ENCODE measurements at places on chromosomes 6 and 20.
A peak's percentile ranks its signal among the peaks of the same experiment; 100 is the strongest.

GRCh38 chr20:51491393-51491792, 51.1 kb downstream of the NFATC2 start:
- no peak for DNase-seq

DNA sequence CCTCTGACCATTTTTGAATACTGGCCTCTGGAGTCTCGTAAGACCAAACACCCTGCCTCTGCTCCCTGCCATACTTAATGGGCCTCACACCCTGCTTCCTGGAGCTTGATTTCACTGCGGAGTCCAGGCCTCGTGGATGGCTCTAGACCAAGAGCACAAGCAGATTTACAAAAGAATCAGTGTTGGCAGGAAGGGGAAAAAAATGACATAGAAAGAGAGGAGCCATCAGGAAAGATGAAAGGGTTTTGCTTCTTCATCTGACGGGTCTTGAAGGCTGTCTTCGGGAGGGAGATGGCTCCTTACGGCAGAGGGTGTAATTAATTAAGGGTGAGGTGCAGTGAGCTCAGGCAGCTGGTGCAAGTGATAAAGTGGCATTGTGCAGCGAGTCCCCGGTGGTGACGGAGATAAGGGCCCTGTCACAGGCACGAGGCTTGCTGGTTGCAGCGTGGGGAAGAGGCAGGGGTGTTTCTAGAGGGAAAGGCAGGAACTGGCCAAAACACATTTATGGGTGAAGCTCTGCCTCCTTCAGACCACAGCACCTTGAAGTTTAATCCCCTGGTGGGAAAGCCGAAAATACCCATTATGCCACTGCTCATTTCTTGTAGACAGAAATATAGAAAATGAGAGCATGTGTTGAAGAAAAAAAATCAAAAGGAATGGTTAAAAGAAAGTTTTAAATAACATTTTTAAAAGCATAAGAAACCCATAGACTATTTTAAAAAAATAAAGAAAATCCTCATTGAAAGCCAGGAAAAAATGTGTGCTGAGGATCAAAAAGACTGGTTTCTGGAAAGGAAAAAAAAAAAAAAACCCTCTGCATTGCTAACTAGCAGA, 128.6 kb upstream of the LRFN2 start:
- DNase-seq = no peak

DNA sequence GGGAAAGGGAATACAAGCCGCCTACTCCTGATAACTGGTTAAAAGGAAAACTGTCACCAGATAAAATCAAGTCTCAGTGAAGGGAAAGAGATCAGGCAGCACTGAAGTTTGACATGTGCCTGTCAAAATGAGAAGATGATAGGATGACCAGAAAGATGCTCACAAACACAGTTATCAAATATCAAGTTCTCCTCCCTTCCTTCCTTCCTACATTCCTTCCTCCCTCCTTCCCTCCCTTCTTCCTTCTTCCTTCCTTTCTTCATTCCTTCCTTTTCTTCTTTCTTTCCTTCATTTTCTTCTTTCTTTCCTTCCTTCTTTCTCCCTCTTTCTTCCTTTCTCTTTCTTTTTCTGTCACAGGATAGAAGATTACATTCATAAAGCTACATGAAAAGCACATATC, 55.2 kb downstream of the MYB start:
- no peak for DNase-seq

DNA sequence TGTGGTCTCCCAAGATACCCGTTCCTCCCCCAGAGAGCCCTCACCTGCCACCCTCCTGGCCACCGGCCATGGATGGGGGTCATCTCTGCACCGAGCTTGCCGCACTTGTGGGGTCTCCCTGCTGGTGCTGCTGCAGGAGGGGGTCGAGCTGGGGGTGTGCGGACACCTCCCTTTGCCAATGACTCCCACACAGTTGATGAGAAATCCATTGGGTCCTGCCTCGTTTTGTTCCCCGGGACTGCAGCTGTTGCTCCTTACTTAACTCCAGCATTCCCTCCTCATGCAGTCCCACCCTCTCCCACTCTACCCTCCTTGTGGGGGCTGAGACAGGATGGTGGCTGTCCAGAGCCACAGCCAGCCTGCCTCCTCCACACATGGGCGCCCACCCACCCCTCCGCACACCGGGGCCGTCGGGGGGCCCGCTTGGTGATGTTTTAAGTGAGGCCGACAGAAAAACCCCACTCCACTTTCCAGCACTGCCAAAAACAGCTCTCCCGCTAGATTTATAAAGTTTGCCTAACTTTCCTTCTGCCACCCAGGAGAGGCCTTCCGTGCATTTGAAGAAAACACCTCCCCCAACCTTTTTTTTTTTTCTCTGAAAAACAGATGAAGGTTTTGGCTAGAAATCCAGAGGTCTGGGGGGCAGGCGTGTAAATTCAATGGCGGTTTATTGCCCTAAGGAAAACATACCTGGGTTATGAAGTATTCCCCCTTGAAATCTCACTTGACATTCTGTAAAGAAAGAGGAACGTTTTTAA, 53.5 kb upstream of the APCDD1L start:
- DNase-seq = no peak

- DNase-seq = peak; percentile 49
Observed at GRCh38 chr6:131858765-131859415, 51.1 kb downstream of the ENPP1 start.

DNA sequence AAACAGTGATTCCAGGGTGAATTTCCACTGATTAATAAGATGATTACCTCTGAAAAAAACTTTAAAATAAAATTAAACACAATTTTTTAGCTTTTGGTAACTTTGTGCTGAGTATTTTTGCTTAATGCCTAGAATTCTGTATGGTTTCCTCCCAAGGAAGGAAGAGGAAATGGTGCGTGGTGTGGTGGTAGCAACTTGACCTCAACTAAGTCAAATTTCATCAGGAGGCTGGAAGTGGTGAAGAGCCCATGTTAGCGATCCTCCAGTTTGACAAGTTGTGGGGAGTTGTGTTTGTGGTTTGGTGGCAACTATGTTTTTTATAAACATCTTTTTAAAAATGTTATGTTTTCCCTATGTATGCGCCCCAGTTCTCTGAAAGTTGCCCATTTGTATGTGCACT, 5.0 kb upstream of the RTF2 start:
- no peak for DNase-seq

- no peak for DNase-seq
Observed at GRCh38 chr20:62310757-62311121, 7.9 kb downstream of the ADRM1 start.

DNA sequence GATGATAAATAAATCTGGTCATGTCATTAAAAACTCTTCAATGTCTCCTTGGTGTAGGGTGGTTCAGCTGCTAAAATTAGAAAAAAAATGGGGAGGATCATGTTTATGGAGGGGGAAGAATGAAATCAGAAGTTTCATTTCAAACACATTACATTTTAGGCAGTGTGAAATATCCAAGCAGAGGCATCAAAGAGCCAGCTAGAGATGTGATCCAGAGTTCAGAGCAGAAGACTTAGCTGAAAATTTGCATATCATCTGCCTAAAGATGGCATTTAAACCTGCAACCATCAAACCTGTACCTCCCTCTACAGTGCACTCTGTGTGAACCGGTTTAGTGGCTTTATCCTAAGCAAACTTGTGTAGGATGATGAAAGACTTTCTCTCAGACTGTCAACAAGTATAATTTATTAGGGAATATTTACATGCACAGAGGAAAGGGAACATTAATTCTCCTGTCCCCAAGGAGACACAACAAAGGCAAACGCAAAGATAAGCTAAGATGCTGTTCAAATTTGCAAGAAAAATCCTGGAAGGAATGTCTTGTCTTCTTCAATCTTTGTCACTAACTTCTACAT, 84.8 kb upstream of the PLEKHG1 start:
- no peak for DNase-seq

DNA sequence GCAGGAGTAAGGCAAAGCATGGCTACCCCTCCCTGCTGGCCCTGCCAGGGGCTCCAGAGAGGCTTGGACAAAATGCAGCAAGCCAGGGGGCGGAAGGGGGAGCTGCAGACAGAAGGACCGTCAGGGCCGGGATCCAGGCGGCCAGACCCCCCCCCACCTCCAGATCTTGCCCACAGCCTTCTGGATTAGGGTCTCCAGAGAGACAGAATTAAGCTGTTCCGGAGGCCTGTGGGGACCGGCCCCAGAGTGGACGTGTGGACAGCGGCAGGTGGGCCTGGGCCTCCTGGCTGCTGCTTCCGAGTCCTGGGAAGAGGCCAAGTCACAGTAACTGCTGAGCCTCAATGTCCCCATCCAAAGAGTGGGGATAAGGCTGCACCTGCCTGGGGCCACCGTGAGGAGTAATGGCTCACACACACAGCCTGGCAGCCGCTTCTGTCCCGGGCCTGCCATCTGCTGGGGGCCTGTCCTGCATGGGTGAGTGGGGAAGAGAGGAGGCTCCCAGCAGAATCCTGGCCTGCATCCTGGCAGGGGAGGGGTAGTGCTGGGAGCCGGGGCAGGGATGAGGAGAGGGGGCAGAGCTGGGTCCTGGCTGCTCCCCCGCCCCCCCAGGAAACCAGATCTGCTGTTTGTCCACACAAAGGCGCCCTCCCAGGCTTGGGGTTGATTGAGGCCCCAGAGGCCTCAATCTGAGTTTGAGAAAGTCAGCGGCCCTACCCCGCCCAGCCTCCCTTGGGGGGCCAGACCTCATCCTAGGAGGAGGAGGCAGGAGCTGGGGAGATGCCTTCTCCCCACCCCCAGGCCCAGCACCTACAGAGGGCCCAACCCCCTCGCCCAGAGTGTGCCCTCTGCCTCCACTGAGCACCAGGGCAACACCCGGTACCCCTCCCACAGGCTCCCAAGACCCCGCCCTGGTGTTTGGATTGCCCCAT, 3.9 kb downstream of the LAMA5 start:
- no peak for DNase-seq

- no peak for DNase-seq
Observed at GRCh38 chr6:18920701-18921100, 533.6 kb downstream of the RNF144B start.

DNA sequence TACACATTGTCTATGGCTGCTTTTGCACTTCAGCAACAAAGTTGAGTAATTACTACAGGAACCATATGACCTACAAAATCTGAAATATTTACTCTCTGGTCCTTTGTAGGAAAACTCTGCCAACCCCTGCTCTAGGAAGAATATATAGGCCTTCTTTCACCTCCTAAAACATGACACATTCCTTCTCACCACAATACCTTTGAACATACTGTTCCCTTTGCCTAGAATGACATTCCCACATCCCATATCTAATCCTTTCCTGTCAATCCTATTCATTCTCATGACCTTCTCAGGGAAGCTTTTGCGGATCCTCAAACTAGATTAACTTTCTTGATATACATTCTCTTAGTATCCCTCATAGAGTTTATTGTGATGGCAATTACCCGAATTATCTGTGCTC, 18.0 kb upstream of the NCOA6 start:
- DNase-seq = no peak

DNA sequence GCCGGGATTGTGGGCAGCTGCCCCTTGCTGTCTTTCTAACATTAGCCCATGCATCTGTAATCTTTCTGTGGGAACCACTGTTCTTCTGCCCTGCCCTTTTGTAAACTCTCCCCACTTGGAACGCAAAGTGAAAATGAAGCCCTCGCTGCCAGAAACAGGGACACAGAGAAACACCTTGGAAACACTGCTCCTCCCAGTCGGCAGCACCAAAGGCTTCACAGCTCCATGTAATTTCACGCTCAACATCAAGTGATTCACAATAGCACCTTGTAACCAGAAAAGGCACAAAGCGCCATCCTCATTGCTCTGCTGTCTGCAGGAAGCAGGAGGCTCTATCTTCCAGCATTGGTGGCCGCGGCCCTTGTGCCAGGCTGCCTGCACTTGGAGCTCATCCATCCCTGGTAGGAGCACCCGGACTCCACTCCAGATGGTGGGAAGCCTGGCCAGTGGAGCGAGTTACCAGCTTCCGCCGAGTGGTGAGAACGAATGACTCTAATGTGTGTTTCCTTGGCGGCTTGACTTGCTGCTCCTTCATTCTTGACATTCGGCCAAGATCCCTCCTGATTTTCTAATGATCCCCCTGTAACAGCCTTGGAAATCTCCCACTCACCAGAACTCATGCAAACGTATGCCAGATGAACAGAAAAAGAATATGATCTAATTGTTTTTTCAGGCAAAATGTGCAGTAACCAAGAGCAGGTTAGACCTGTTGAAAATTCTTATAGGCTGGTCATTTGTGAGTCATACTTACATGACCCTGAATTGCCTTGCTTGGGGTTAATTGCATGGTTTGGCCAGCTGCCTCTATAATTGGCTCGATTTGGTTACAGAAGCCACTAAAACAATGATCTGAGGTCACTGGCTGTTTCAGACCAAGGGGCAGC, 169.1 kb upstream of the CDYL start:
- peak; percentile 39 for DNase-seq

DNA sequence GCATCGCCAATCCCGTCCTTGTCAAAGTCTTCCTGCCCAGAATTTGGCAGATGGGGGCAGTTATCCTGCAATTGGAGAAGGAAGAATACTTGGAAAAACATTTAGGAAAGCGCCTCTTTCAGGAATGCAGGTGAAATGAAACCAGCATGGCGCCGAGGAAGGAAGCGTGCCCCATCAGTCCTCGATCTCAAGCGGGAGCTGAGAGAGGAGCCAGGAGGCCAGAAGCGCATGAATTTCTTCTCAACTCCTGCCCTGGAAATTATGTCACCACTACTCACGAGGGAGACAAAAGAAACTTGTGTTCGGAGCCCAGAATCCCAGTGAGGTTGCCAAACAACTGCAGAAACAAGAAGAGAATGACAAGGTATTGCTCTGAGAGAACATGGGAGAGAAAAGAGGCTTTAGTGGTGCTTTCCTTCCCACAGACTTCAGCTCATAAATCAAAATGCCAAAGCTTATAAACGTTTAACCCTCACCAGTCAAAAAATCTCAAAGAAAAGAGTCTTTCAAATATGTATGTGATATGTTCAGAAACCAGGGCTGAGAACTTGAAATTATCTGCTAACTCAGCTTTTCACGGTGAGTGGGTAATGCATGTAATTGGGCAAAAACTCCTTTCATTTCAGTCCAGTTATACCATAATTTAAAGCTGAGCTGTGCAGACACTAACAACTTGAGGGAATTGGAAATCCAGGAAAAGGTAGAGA, 23.9 kb downstream of the THBS2 start:
- no peak for DNase-seq

DNA sequence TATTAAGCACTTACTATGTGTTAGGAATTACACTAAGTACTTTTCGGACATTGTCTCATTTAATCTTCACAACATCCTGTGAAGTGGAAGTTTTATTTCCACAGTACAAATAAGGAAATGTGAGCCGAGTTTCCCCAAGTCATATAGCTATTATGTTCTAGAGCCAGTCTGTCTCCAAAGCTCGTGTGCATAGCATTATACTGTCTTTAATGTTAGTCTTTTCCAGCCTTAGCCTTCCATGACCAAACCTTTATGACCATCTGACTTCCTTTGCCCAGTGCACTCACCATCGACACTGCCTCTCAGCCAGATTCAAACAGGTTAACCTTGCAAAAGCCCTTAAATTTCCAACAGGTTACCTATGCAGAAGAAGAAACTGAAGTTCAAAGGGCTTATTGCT, 55.7 kb downstream of the PKIB start:
- DNase-seq = no peak
